ENCODE measurements at places on chromosomes 6 and 20.

DNA sequence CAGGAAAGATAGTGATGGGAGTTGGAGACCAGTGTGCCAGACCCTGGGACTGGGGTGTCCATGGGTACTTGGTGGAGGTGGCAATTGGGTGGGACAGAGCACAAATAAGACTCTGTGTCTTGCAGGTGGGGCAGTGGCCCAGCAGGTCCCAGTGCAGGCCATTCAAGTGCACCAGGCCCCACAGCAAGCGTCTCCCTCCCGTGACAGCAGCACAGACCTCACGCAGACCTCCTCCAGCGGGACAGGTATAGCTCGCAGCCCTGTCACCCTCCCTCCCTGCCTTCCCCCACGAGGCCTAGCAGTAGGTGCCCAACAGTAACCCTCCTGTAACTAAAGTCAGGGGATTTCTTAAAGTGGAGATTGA is 5.3 kb downstream of the SRF start:
- DNase-seq = no peak

GRCh38 chr6:85360794-85361642 is 88.9 kb upstream of the NT5E start:
- peak; percentile 92 for DNase-seq

DNA sequence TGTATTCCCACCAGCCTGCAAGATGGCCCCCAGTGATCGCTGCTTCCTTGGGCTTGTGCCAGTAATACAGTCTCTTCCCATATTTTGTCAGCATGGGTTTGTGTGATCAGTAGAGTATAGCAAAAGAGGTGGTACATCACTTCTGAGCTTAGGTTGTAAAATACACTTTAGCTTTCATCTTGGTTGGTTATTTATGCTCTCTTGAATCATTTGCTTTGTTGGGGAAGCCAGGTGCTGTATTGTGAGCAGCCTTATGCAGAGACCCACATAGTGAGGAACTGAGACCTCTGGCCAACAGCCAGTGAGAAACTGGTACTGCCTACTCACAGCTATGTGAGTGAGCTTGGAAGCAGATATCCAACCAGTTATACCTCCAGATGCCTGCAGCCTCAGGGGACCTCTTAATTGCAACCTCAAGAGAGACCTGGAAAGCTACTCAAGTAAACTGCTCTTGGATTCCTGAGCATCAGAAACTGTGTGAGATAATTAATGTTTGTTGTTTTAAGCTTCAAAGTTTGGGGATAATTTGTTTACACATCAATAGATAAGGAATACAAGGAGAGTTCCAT is 229.3 kb downstream of the FARS2 start:
- DNase-seq = no peak

DNA sequence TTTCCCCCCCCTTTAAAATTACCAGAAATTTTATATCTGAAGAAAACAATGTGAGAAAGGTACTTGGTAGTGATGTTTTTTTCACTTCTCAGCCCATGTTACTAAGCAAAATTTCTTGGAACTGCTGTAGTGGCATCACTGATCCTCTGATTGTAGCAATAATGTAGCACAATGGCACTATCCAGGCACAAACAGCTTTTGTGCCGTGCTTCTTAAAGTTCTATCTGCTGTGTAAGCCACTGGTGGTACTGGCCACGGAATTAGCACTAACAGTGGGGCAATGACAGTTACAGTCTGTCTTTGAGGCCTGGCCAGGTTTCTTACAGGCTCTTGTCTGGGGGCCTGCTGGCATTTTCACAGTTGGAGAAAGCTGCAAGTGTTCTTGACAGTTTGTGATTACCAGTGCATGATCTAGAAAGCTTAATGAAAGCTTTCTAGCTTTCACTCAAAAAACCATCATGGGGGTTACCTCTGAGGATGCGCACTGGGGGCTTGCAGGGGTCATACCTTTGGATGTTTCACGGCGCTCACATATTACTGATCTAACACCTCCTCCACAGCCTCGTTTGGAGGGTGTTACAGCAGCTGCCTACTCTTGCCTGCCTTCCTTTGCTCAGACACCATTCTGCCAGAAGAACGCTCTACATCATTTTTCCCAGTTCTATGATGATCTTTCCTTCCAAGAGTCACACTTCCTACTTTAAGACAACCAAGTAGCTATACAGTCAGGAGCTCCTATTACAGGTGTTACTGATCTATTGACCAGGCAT is 58.4 kb upstream of the ARMH2 start:
- DNase-seq = no peak

- no peak for DNase-seq
These were observed 135.5 kb downstream of the CDKAL1 start for GRCh38 chr6:20669571-20670314.

GRCh38 chr6:142300758-142301650 is 803 bp upstream of the ADGRG6 start:
- peak; percentile 23 for DNase-seq

DNA sequence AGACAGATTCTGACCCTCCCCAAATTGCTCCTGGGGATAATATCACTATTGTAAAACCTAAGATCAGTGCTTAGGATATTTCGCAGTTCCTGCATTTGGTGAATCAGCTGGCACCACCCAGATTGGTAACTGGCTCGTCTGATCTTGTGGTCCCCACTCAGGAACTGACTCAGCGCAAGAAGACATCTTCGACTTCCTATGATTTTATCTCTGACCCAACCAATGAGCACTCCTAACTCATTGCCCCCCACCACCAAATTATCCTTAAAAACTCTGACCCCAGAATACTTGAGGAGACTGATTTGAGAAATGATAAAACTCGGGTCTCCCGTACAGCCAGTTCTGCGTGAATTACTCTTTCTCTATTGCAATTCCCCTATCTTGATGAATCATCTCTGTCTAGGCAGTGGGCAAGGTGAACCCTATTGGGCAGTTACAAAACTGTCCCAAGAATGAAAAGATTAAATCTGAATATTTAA is 55.7 kb upstream of the PRND start:
- no peak for DNase-seq
